ENCODE measurements at places on chromosomes 4 and X. TPM values are rescaled to one million over a fixed set of nuclear protein-coding genes. Genes with fewer than 3 reads are reported as not detected.

The RS1 gene
- total RNA-seq, result not detected

The ARSJ gene
- not detected for total RNA-seq

The NMU gene
- total RNA-seq, result 0.87 TPM

DNA sequence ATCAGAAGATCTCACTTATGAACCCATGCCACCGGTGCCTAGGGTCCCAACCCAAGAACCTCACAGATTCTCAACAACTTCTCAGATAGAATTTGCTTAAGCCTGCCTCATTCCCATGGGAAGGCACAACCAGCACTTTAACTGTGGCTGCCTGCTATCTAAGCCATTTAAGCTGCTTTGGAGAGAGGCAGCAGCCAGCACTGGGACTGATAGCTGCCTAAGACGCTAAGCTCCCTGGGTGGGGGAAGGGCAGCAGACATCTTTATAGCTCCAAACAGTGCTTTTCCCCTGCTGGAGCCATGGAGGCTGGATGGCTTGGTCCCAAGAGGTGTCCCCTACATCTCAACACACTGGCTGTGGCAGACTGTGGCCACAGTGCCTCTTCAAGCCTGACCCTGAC lies 1268.6 kb downstream of the FAM133A start:
- no peak overlapping the region for H3K4me3 ChIP-seq
- H3K4me1 ChIP-seq, result no peaks in the 10 kb centered on the region

DNA sequence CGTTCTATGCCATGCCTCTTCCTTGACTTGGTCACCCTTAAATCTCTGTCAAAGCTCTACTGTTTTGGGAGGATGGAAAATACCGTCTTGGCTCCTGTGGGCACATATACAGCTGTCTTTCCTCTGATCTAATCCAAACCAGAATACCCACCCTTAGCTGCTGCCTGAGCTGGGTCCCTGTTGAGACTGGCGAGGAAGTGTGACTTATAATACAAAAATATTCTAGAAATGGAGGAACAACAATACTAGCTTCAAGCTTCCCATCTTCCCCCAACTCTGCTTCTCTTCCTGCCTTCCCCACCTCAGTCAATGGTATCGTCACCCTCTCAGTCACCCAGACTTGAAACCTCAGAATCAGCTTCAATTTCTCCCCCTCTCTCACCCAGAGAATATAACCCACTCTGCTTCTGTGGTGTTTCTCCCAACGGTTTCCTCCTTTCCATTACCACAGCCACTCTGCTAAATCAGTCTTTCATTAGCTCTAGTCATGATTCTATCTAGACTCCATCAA lies 599 bp upstream of the IL2RG start:
- DNase-seq, result peak; percentile 33
- H3K4me1 ChIP-seq, result peaks cover 35% of the 10 kb centered on the region
- H3K36me3 ChIP-seq, result peaks cover 44% of the 10 kb centered on the region
- H3K27me3 ChIP-seq, result no peaks in the 10 kb centered on the region
- peak overlapping the region; percentile 99 for H3K27ac ChIP-seq

GRCh38 chrX:80751456-80751855 lies 58.2 kb downstream of the BRWD3 start:
- no peaks in the 10 kb centered on the region for H3K27me3 ChIP-seq
- no peak for DNase-seq
- H3K4me3 ChIP-seq, result no peak overlapping the region
- H3K4me1 ChIP-seq, result peaks cover 7% of the 10 kb centered on the region

DNA sequence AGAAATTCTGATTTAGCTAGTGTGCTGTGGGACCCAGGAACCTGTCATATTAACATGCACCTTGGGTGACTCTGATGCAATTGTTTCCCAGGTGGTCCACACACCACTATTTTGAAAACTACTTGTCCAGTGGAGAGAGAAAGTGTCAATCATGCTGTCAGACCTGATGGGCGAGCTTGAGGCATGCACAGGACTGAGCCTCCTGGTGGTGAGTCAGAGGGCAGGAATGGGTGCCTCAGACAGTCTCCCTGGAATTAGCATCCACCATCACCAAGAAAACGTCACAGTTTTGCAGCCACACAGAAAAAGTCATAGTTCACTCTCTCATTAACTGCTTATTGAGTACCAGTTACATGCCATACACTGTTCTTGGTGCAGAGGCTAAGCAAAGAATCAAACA lies 181.8 kb upstream of the MAOA start:
- no peak overlapping the region for H3K4me3 ChIP-seq
- peaks cover 3% of the 10 kb centered on the region for H3K4me1 ChIP-seq
- DNase-seq, result no peak
- H3K27ac ChIP-seq, result no peak overlapping the region
- H3K27me3 ChIP-seq, result no peaks in the 10 kb centered on the region

DNA sequence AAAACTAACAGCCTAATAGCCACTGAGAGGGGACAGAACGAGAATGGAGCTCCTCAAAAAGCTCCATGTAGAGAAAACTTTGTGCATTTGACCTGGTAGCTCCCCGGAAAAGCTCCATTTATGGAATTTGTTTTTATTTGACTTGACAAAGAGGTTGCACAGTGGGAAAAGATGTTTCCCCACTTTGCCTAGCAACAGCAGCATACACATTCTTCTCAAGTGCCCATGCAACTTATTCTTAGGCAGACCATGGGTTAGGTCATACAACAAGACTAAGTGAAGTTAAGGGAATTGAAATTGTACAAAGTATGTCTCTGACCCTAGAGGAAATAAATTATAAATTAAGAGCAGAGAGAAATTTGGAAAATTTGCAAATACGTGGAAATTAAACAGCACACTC lies 949.6 kb upstream of the PRKX start:
- H3K27ac ChIP-seq, result no peak overlapping the region
- no peaks in the 10 kb centered on the region for H3K4me1 ChIP-seq
- no peaks in the 10 kb centered on the region for H3K27me3 ChIP-seq
- no peak overlapping the region for H3K4me3 ChIP-seq
- no peaks in the 10 kb centered on the region for H3K36me3 ChIP-seq

- no peaks in the 10 kb centered on the region for H3K27me3 ChIP-seq
- DNase-seq, result peak; percentile 48
- H3K4me1 ChIP-seq, result no peaks in the 10 kb centered on the region
- H3K27ac ChIP-seq, result no peak overlapping the region
- H3K36me3 ChIP-seq, result no peaks in the 10 kb centered on the region
These were observed 118.0 kb upstream of the WDFY3 start for GRCh38 chr4:85084371-85085094.

DNA sequence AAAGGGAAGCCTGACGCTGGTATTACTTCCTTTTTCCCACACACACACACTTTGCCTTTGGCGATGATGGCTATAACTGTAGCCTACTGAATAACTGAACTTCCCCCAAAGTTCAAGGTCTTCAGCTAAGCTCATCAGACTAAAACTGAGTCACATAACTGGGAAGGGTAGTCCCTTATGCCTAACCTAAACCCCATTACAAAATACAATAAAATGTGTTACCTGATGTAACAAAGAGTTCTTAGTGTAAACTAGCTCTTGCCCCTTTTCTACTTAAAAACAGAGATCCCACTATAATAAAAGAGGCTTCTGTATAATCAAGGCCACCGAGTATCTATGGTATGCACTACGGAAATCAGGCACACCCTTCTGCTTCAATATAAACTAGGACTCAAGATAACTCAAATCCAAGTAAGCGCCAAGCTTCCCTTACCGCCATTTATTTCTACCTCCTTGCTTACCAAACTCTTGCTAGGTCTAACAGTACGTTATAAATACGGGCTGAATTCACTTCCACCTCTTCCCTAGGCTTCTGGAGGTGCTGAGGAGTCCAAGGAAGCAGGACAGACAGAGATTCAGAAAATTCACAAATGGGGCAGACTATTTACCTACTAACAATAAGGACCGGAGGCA lies 2.4 kb downstream of the OTUD4 start:
- peak overlapping the region; percentile 93 for H3K4me3 ChIP-seq
- DNase-seq, result no peak
- H3K36me3 ChIP-seq, result peaks cover 32% of the 10 kb centered on the region
- H3K4me1 ChIP-seq, result peaks cover 44% of the 10 kb centered on the region
- H3K27ac ChIP-seq, result peak overlapping the region; percentile 89

- H3K4me1 ChIP-seq, result peaks cover 56% of the 10 kb centered on the region
- peak overlapping the region; percentile 76 for H3K4me3 ChIP-seq
- H3K27me3 ChIP-seq, result no peaks in the 10 kb centered on the region
- H3K27ac ChIP-seq, result peak overlapping the region; percentile 99
These were observed 27.6 kb upstream of the HUWE1 start for GRCh38 chrX:53713987-53714579.

GRCh38 chr4:70360460-70360859 lies at the start of gene SMR3A:
Gene SMR3A (plus strand): TSS chr4:70360760. CDS start chr4:70362116, 1,356 bp downstream.
- H3K36me3 ChIP-seq, result no peaks in the 10 kb centered on the region
- no peak for DNase-seq
- no peak within 1 kb of the TSS for H3K4me3 ChIP-seq
- H3K27me3 ChIP-seq, result no peaks in the 10 kb centered on the region
- no peak within 1 kb of the TSS for H3K27ac ChIP-seq

- peaks cover 8% of the 10 kb centered on the region for H3K4me1 ChIP-seq
- no peak overlapping the region for H3K4me3 ChIP-seq
- H3K36me3 ChIP-seq, result no peaks in the 10 kb centered on the region
- peaks cover 36% of the 10 kb centered on the region for H3K27me3 ChIP-seq
- DNase-seq, result no peak
- no peak overlapping the region for H3K27ac ChIP-seq
These were observed 4.8 kb upstream of the DUSP9 start for GRCh38 chrX:153642051-153642654.

GRCh38 chr4:27043200-27043599 lies 182.6 kb downstream of the STIM2 start:
- no peak overlapping the region for H3K27ac ChIP-seq
- H3K4me1 ChIP-seq, result peaks cover 9% of the 10 kb centered on the region
- H3K27me3 ChIP-seq, result peaks cover 20% of the 10 kb centered on the region
- H3K36me3 ChIP-seq, result no peaks in the 10 kb centered on the region
- no peak for DNase-seq

GRCh38 chr4:186946682-186947294 lies 223.1 kb upstream of the FAT1 start:
- H3K4me1 ChIP-seq, result no peaks in the 10 kb centered on the region
- no peak overlapping the region for H3K27ac ChIP-seq
- no peaks in the 10 kb centered on the region for H3K27me3 ChIP-seq
- no peak overlapping the region for H3K4me3 ChIP-seq
- no peaks in the 10 kb centered on the region for H3K36me3 ChIP-seq

GRCh38 chr4:80615099-80615498 lies 279.6 kb downstream of the CFAP299 start:
- no peaks in the 10 kb centered on the region for H3K27me3 ChIP-seq
- no peak overlapping the region for H3K27ac ChIP-seq
- no peak for DNase-seq
- no peaks in the 10 kb centered on the region for H3K4me1 ChIP-seq

DNA sequence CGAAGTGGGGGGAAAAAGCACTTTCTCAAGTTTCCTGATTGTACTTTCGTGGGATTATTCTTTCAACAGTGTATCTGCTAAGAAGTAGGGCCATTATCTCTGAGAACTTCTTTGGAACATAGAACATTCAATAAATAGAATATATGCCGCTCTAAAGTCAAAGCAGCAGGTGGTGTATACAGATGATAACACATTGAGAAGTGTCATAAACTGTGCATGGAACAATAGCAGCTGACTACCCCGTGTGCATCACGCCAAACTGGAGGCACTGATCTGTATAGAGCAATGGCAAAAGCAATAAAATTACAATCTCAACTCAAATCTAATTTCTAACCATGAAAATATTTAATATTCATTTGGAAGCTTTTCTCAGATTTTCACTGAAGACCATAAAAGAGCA lies 175.3 kb downstream of the DCTD start:
- no peaks in the 10 kb centered on the region for H3K4me1 ChIP-seq
- no peak for DNase-seq
- H3K36me3 ChIP-seq, result no peaks in the 10 kb centered on the region
- H3K4me3 ChIP-seq, result no peak overlapping the region

DNA sequence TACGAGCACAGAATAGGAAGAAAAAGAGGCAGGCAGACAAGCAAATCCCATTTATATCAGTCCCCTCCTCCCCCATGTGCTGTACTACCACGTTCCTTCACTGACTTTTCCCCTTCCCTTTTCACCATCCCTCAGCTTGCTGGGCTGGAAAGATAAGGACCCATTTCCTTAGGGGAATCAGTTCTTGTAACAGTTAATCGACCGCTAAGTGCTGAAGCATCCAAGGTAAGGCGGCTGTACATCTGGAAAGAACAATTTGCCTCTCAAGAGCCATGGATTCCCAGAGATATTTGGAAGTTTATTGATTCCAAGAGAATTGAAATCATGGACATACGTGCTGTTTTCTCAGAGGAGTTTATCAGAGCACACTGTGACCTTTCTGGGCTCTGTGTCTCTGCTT lies 1688.0 kb downstream of the STIM2 start:
- DNase-seq, result no peak
- no peaks in the 10 kb centered on the region for H3K36me3 ChIP-seq
- H3K27ac ChIP-seq, result no peak overlapping the region
- H3K4me3 ChIP-seq, result no peak overlapping the region
- H3K27me3 ChIP-seq, result no peaks in the 10 kb centered on the region

DNA sequence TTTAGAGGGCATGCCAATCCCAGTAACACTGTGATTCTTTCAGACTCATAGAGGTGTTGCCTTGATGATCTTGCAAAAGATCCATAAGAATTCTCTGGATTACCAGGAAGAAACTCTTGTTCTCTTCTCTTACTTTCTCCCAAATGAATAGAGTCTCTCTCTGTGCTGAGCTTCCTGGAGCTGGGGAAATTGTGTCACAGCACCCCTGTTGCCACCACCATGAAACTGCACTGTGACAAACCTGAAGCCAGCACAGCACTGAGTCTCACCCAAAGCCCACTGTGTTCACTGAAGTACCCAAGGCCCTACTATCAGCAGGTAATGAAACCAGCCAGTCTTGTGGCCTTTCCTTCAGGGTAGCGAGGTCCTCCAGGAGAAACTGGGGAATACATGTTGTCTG lies 332.7 kb upstream of the FGF16 start:
- DNase-seq, result no peak
- H3K4me1 ChIP-seq, result no peaks in the 10 kb centered on the region
- H3K4me3 ChIP-seq, result no peak overlapping the region
- no peaks in the 10 kb centered on the region for H3K36me3 ChIP-seq

DNA sequence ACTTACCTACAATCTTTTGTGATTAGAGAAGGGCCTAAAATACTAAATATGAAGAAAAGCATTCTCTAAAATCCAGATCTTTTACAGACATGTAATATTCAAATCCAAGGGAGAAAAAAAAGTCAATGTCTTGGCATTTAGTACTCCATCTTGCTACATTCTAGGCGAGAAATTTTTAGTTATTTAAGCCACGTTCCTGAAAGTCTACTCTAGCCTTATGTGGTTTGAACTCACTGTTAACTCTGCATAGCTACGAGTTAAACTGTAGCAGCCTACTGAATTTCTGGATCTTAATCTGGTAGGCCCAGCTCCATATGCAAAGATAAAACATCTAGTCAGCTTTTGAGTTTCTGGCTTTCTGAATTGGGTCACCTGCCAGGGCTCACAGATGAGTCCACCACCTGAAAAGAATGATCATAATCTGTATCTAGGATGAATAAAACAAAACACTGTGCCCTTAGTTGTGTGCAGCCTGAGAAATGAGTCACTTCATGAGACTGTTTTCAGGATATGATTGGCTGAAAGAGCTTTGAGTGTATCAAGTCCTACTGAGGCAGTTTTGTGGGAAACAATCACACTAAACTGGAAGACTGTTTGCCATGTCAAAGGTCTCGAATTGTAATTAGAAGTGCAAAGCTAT lies 3.2 kb upstream of the NEK1 start:
- peak overlapping the region; percentile 76 for H3K27ac ChIP-seq
- peaks cover 3% of the 10 kb centered on the region for H3K36me3 ChIP-seq
- H3K4me3 ChIP-seq, result no peak overlapping the region
- H3K4me1 ChIP-seq, result peaks cover 60% of the 10 kb centered on the region
- no peak for DNase-seq

GRCh38 chr4:168683595-168683994 lies 186.7 kb downstream of the PALLD start:
- no peak overlapping the region for H3K27ac ChIP-seq
- DNase-seq, result no peak
- H3K27me3 ChIP-seq, result peaks cover 6% of the 10 kb centered on the region
- no peaks in the 10 kb centered on the region for H3K4me1 ChIP-seq
- H3K36me3 ChIP-seq, result no peaks in the 10 kb centered on the region
